Esophagus (tissue), 2 donors: ENCODE measurements at places on chromosomes 16 and 17. TPM values are rescaled to one million over a fixed set of nuclear protein-coding genes. Genes with fewer than 3 reads are reported as not detected.

ASIC2 gene
- not detected for polyA plus RNA-seq

RNF135 gene
- polyA plus RNA-seq = 17.9 TPM

SMARCD2 gene
- 54.4 TPM for polyA plus RNA-seq

TPSG1 gene
- 0.15 TPM for polyA plus RNA-seq

GNG13 gene
- polyA plus RNA-seq = not detected

SMTNL2 gene
- polyA plus RNA-seq = 1.4 TPM

FBXW10 gene
- 0.39 TPM for polyA plus RNA-seq

KRT25 gene
- polyA plus RNA-seq = not detected

UTS2R gene
- polyA plus RNA-seq = not detected

LASP1 gene
- 33.0 TPM for polyA plus RNA-seq

VEZF1 gene
- polyA plus RNA-seq = 10.6 TPM

KRTAP9-8 gene
- polyA plus RNA-seq = not detected

NPB gene
- 0.49 TPM for polyA plus RNA-seq
